Stimulated activated CD4-positive, alpha-beta T cell treated with anti-CD3 and anti-CD28 coated beads, Interleukin-4, amount 100 ng/mL, for 48 hours (primary cell): ENCODE measurements at places on chromosomes 3 and 15.

DNA sequence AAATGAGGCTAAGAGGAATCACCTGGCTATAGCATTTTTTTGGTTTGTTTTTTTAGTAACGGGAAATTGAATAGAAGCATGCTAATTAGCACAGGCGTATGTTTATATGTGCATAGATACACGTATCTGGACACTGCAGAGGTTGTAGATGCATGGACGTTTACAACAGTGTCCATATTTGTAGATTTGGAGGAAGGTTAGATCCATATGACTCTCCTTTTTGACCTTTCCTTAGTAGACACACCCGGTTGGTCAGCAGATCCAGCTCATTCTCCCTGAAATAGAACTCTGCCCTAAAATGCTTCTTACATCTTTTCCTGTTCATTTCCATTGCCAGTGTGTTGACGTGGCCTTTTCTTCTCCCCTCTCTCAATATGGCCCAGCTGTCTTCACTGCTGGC is 60.1 kb downstream of the SLCO3A1 start:
- no peak for DNase-seq

GRCh38 chr3:82002986-82003642 is 241.7 kb upstream of the GBE1 start:
- DNase-seq = no peak

DNA sequence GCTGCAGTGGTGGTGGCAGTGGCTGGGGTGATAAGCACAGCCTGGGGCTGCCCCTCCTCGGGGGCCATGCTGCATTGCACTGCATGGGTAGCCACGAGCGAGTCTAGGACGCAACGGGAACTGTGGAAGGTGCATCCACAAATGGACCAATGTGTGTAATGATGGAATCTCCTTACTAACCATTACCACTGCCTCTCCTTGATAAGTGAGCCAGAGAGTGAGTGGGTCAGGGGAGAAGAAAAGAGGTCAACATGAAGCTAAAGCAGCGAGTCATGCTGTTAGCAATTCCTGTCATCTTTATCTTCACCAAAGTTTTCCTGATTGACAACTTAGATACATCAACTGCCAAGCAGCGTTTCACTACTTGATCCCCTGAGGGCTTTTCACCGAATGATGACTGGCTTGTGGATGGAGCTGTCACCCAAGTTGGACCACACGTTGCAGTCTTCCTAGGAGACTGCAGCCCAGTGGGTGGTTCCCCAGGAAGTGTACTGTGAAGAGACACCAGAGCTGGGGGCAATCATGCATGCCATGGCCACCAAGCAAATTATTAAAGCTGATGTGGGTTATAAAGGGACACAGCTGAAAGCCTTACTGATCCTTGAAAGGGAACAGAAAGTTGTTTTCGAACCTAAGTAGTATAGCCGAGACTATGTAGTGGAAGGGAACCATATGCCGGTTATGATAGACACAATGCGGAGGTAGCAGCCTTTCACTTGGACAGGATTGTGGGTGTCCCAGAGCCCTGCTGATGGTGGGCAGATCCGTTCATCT is 20.6 kb downstream of the SAMD7 start:
- DNase-seq = no peak

- no peak for DNase-seq
Measured at GRCh38 chr15:31004220-31004733, 12.8 kb upstream of the MTMR10 start.

DNA sequence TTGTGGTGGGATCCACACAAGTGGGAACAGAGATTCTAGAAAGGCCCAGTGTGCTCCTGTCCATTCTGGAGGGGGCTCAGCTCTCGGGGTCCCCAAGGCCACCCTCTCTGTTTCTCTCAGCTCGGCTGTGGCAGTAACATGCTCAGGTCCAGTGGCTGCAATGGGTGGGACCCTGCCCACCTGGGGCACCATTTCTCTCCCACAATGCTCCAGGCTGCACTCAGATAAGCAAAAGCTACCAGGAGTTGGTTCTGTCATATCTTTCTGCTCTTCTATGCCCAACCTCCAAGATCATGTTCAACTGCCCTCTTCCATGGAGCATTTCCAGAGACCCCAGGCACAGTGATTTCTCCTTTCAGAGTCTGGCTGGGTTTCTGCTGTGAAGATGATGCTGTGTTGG is 40.8 kb downstream of the ITGA11 start:
- no peak for DNase-seq

GRCh38 chr3:13189639-13190377 is 116.6 kb upstream of the IQSEC1 start:
- no peak for DNase-seq

GRCh38 chr15:101642361-101642760 is 9.8 kb downstream of the TM2D3 start:
- DNase-seq = no peak

- DNase-seq = no peak
Measured at GRCh38 chr3:113626503-113627371, 69.7 kb downstream of the USF3 start.

GRCh38 chr3:192816351-192816750 is 89.0 kb upstream of the FGF12 start:
- no peak for DNase-seq

- no peak for DNase-seq
Measured at GRCh38 chr3:17938313-17938712, 195.9 kb upstream of the TBC1D5 start.

DNA sequence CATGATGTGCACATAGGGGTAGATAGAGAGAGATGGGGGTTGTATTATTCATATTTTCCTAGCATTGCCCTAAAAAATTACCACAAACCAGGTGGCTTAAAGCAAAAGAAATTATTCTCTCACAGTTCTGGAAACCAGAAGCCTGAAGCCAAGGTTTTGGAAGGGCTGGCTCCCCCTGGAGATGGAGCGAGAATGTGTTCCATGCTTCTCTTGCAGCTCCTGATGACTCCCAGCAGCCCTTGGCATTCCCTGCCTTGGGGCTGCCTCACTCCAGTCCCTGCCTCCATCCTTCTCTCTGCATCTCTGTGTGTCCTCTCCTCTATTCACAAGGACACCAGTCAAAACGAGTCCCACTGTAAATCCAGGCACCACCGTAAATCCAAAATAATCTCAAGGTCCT is 91.5 kb upstream of the FAM174B start:
- no peak for DNase-seq

DNA sequence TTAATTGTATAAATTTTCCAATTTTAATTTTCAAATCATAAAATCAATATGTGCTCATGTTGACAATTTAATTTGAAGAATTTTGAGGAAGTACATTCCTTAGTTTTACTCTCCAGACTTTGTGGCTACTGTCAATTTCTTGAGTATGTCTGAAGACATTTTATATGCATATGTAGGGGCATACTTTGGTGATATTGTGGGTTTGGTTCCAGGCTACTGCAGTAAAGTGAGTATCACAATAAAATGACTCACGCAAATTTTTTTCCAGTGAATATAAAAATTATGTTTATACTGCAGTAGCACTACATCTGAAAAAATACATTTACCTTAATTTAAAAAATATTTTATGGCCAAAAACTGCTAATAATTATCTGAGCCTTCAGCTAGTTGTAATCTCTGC is 123.2 kb upstream of the PLCL2 start:
- no peak for DNase-seq

- no peak for DNase-seq
Measured at GRCh38 chr3:135000465-135000864, 205.4 kb downstream of the EPHB1 start.

DNA sequence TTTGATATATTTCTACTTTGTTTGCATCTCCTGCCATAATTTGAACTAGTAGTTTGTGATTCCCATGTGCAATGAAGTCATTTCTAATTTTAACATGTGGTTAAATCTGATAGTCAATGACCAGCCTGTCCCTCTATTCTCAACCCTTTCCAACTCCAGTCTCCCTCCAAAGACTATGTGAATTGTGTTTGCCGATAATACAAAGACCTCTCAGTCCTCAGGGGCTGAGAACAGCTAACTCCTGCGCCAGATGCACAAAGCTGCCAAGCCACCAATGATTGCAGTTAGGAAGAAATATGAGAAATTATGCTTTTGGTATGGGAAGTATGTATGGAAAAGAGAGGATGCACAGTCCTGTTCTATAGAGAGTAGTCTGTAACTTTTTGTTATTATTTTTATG is 54.0 kb downstream of the KCNH8 start:
- DNase-seq = no peak

DNA sequence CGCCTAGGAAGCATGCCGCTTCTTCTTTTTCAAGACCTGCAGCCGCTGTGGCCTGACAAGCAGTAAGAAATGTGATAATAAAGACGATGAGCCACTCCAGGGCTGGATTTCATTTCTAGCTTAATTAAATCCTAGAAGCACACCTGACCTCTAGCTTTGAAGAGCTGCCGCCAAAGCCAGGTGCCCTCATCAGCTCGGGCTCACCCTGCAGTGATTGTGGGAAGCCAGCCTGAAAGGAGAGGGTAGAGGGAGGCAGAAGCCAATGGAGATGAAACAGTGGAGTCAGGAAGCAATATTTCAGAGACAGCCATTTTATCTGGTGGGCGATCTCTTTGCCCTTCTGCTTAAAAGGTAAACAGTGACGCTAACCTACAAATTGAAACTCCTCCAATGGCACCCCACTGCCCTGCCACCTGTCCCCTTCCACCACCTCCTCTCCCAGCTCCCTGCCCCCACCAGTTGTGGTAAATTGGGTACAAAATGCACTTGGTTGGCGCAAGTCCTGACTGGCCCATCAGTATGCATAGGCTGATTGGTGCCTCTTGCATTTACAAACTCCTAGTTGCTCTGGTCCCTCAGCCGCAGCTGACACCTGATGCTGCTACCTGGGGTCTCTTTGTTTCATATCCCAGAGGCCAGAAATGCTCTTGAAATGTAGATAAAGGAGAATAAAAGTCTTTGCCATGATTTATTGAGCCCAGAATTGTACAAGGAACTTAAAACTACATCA is 385.3 kb downstream of the PDCD6IP start:
- no peak for DNase-seq

DNA sequence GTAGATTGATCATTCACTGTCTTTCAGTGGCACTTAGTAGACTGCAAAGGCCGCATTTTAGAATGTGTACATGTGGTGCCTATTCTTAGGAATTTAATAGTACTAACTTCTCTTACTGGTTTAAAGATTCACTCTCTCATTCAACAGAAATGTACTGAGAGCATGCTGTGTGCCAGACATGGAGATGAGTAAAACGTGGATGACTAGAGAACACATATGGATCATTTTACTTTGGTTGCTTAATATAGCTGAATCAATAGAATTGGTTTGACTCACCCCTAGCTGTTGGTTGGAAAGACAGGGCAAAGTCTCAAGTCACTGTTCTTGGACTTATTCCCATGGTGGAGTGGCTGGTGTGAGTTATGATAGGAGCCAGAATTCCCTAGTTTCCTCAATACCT is 109.1 kb upstream of the TNFAIP8L3 start:
- DNase-seq = no peak

DNA sequence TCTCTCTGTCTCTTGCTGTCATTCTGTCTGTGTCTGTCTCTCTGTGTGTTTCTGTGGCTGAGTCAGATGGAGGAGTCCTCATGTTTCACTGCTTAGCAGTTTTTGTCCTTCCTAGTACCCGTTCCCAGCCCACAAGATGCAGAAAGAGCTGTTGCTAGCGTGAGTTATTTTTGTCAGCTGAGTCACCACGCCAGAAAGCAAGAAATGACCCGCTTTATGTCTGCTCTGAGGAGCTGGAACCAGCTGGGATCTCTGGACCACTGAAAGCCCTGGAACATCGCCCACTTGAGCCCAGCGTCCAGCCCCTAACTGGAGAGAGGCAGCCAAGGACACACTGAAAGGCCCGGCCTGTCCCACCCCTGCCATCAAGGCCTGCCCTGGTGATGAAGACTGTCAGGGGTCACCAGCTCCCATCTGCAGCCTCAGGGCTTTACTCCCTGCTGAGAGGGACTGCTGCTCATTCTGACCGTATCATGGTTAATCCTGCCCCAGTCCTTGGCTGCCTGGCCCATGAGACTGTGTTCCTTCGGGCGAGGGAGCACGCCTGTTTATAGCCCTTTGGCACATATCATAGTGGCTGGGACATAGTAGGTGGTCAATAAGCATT is 101.7 kb upstream of the TPM1 start:
- peak; percentile 17 for DNase-seq

GRCh38 chr15:65189102-65189740 is 4.1 kb upstream of the CLPX start:
- no peak for DNase-seq

- DNase-seq = no peak
Measured at GRCh38 chr3:32612547-32612946, 41.9 kb upstream of the DYNC1LI1 start.

DNA sequence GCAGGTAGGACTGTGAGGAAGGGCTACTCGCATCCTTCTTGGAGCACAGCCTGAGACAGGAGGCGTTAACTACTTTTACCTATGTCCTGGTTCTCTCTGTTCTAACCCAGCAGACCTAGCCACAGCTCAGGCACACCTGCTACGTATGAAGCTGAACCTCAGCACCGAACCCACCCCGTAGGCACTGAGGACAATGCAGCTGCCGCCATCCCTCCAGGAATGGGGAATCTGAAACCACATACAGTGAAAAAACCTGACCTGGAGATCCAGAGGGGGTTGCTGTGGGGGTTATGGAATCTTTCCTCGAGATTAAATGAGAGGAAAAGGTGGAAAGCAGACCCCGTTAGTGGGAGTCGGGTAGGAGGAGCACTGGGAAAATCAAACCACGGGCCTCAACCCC is 14.4 kb downstream of the MST1R start:
- DNase-seq = no peak

- DNase-seq = no peak
Measured at GRCh38 chr3:100560426-100560825, 49.0 kb upstream of the ADGRG7 start.

DNA sequence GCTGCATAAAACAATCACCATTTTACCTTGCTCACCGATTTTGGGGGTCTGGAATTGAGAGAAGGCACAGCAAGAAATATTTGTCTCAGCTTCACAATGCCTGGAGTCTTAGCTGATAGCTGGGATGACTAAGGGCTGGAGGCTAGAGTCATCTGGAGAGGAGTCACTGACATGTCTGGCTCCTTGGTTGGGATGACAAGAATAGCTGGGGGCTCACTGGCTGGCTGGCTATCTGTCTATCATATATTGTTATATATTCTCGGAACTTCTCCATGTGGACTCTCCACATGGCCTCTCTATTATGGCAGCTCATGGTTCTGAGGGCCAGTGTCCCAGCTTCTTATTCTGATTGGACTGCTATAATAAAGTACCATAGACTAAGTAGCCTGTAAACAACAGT is 20.0 kb upstream of the TRIM71 start:
- no peak for DNase-seq

GRCh38 chr3:144687862-144688261 is 716.2 kb downstream of the DIPK2A start:
- DNase-seq = no peak

DNA sequence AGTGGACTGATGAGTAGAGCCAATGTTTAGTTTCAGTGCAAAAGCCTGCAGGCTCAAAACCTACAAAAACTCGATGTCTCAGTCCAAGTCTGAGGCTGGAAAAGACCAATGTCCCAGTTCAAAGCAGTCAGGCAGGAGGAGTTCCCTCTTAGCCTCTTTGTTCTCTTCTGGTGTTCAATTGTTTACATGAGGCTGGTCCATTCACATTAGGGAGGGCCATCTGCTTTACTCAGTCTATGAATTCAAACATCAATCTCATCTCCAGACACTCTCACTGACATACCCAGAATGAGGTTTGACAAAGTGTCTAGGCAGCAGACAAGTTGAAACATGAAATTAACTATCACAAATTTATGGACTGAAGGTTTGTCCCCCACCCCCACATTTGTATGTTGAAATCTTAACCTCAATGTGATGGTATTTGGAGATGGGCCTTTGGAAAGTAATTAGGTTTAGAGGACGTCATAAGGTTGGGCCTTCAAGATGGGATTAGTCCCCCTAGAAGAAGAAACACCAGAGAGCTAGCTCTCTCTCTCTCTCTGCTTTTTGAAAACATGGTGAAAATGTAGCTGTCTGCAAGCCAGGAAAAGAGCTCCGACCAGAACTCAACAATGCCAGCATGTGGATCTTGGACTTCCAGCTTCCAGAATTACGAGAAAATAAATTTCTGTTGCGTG is 438.5 kb upstream of the RGMA start:
- no peak for DNase-seq
